NCI-H187 treated with DMSO at 0.1 percent for 48 hours (cell line): ENCODE measurements at places on chromosomes 2 and 18.

DNA sequence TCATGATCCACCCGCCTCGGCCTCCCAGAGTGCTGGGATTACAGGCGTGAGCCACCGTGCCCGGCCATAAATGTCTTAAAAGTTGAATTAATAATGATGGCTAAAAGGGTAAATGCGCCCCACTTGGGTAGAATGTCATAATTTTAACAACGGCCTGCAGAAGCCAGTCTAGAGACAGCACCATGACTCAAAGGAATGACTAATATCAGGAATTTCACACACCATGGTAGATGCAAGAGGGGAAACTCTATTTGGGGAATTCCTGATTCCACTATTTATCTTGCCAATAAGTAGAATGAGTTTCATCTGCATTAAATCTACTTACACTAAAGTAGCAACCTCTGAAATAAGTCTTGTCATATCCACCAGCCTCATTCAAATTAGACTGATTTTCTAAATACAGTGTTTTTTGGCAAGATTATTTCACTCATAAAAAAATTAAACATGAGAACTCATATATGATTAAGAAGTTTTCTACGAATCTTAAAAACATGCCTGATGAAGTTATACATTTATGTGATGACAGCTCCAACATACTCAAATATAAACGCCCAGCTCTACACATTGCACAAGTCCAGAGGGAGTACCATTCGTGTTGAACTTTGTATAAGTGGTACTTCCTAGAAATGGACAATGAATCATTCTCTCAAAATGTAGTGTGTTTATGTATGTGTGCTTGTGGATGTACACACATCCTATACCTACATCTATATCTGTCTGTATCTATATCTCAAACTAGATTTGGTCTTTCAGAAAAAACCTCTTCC, 309.7 kb downstream of the IRS1 start:
- no peak for DNase-seq

- DNase-seq = no peak
Measured at GRCh38 chr2:219624565-219624964, 2.9 kb upstream of the SLC4A3 start.

- DNase-seq = no peak
Measured at GRCh38 chr2:151280271-151280670, 9.2 kb downstream of the NMI start.

DNA sequence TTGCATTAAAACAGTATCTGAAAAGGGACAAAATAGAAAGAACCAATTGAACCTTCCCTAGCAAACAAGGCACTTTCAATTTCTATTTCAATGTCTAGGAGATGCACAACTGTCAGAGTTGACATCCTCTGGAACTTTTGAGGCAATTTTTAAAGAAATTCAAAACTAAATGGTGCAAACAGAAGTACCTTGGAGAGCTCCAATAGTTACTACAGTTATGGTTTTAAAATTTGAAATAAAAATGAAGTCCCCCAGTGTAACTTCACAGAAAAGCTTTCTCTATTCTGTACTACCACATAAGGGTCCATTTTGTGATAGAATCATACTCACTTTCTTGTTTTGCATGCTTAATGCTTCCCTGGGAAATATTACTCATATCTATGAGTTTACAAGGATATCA, 162.1 kb downstream of the KCNH7 start:
- no peak for DNase-seq

DNA sequence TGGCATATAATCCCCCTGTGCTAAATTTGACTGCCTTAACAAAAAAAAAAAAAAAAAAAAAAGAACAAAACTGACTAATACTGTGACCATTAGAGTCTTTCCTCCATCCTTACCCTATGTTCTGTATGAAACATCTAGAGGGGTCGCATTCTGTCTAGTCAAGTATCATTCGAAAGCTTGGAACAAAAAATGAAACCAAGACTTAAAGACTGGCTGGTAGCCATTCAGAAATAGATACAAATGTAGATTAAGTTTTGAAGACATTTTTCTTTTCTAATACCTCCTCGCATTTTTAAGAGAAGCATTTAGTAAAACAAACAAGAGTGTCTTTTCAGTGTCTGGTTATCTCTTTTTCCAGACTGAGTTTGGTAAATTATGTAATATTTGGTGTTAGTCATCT, 66.7 kb downstream of the SPATS2L start:
- no peak for DNase-seq
